ENCODE measurements at places on chromosomes 3 and 15. TPM values are rescaled to one million over a fixed set of nuclear protein-coding genes. Genes with fewer than 3 reads are reported as not detected.
A peak's percentile ranks its signal among the peaks of the same experiment; 100 is the strongest.

GOLGA8R gene
- 1.4 TPM for total RNA-seq

SPINK8 gene
- not detected for total RNA-seq

VIPR1 gene
- total RNA-seq, result 23.9 TPM

RARB gene
- total RNA-seq, result 1.0 TPM

PARP9 gene
- total RNA-seq, result 15.0 TPM

SNTN gene
- total RNA-seq, result not detected

GRIP2 gene
- not detected for total RNA-seq

UCN2 gene
- total RNA-seq, result 2.8 TPM

RPP25 gene
- total RNA-seq, result 14.9 TPM

DNA sequence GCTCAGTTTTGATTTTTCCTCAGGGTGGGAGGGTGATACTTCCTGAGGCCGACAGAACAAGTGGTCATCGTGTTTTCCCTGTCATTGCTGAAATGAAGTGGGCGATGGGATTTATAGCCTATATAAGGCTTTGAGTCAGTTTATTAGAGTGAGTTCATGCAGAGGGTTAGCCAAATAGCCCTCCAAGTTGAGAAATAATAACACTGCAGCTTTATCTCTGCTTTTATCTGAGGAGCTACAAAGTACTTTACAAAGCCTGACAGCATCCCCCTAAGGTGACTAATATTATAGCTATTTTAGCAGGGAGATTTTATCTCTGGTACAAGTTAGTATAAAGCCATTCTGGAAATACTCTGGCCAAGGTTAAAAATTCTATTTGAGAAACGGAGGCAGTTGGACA is 389.6 kb downstream of the MFSD1 start:
- peak; percentile 90 for DNase-seq

DNA sequence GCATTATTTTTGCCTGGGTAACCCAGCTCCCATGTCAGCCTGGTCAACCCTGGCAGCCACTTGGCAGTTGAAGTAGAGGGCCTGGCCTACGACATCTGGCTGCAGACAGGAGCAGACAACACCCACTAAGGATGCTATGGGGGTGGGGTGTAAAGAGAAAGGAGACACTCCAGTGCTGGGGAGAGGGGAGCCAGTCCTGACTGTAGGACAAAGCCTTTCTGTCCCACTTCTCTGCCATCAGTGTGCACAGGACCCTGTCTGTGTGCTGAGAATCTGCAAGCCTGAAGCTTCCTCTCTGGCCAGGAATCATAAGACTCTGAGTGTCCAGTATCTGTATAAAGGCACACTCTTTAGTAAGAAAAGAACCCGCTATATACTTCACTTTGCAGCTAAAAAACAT is 96.3 kb upstream of the CHRM5 start:
- DNase-seq, result no peak

GRCh38 chr3:142815803-142816202 is 73.1 kb downstream of the PCOLCE2 start:
- no peak for DNase-seq

GRCh38 chr15:60583194-60583593 is 104.3 kb upstream of the ICE2 start:
- DNase-seq, result no peak

GRCh38 chr3:126551121-126551838 is 7.5 kb downstream of the C3orf22 start:
- no peak for DNase-seq

GRCh38 chr15:95596496-95596895 is 734.0 kb upstream of the NR2F2 start:
- DNase-seq, result no peak

DNA sequence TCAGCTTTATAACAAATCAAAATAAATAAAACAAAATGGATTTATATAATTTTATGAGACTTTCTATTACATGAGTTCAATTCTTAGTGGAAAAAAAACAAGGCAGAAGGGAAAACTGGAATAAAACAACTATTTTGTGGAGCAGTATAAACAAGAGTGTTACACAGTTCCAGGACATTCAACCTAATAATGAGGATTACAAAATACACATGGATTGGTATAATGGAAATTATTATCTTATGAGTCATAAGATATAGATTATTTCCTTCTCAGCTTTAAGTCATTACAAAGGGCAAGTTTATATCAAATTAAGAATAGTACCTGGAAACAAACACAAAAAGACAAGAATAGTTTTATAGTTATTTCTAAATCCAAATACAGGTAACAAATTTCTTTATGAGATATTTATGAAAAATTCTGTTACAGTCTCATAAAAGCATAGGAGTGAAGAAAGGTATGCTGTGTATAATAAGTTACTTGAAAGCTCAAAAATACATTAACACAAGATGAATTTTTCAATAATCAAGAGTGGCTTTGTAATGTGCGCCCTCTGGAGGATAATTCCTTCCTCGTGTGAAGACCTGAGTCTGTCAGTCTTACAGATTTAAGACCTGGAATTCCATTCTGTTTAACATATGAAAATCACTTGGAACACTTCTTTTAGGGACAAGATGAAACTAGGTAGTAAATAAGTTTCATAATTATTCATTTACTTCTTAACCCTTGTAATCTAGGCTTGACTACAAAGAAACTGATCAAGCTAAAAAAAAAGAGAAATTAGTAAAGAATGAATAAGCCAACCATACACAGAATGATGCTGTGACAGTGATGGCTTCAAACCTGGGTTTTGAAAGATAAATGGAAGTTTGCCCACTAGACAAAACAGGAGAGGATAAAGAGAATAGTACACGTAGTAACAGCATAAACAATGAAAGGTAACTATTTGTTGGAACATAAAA is 9.5 kb downstream of the COPS2 start:
- DNase-seq, result peak; percentile 62

DNA sequence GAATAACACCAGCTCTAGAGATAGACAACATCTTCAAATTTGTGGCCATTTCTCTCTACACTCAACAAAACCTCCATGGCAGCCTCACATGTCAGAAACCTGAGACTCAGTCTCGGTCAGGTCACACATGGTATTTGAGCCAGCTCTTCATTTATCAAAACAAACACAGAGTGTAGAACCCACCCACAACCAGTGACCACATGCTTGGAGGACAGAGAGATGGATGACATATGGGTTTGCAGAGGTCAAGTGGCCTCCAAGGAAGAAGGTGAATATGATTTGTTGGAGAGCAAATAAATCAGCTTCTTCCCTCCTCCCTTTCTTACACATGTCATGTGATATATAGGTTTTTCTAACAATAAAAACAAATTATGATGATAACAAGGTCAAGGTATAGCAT is 278.1 kb upstream of the LRTM1 start:
- no peak for DNase-seq

DNA sequence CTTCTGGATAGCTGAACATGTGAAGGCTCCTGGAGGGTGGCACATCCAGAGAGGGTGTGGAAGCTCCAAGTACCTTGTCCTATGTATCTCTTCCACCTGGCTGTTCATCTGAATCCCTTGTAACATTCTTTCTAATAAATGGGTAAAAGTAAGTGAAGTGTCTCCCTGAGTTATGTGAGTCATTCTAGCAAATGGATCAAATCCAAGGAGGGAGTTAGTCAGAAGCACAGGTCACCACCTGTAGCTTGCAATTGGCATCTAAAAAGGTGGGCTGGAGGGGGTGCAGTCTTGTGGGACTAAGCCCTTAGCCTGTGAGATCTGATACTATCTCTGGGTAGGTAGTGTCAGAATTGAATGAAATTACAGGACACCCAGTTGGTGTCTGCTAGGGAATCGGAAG is 71.0 kb downstream of the WWTR1 start:
- DNase-seq, result peak; percentile 61

- no peak for DNase-seq
These were observed 199.7 kb downstream of the CHL1 start for GRCh38 chr3:396293-396692.

DNA sequence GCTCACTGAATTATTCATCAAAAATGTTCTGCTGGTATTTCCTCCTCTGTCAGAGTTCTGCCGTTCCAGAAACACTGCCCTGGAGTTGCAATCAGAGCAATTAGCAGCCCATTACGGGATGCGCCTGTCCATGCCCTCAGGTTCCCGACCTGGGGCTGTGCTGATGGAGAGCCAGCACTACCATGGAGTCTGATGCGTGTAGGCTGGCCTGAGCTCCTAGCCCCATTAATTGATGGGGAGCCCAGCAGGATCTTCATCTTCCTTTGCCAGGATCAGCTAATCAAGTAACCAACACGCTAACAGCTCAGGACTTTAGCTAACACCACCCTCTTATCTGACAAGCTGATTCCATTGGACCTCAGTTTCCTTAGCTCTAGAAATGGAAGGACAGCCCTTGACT is 164.2 kb downstream of the ABHD5 start:
- no peak for DNase-seq

DNA sequence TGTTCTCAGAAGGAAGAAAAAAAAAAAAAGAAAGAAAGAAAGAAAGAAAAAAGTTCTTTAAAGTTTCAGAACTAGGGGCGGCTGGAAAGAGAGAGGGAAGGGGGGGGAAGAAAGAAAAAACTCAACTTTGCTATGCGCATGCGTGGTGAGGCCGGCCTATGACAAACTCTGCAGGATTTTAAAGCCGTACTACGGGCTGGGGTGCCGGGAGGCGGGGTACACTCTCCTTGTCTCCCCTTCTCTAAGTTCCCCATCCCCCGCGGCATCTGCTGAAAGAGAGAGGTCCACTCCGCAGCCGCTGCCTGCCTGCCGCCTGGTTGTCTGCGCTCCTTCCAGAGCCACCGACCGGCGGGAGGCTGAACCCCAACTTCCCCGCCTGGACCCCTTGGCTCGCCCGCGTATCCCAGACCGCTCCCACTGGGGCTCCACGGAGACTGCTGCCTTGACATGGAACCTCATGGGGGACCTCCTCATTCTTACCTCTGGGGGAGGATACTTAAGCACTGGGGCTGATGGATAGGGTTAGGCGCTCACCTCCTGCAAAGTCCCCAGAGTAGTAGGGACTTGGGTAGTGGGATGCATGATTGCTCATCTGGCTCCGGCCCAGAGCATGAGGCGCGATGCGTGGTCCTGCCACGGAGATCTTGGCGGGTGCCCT is 1.4 kb upstream of the WNT5A start:
- no peak for DNase-seq

- DNase-seq, result no peak
These were observed 30.6 kb downstream of the TBC1D2B start for GRCh38 chr15:78046796-78047341.

DNA sequence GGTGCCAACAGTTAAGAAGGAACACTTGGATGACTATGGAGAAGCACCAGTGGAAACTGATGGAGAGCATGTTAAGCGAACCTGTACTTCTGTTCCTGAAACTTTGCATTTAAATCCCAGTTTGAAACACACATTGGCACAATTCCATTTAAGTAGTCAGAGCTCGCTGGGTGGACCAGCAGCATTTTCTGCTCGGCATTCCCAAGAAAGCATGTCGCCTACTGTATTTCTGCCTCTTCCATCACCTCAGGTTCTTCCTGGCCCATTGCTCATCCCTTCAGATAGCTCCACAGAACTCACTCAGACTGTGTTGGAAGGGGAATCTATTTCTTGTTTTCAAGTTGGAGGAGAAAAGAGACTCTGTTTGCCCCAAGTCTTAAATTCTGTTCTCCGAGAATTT is 3.0 kb downstream of the SKIL start:
- no peak for DNase-seq

Measured in PC-9 (cell line).